ENCODE measurements at places on chromosomes 7 and 10.

DNA sequence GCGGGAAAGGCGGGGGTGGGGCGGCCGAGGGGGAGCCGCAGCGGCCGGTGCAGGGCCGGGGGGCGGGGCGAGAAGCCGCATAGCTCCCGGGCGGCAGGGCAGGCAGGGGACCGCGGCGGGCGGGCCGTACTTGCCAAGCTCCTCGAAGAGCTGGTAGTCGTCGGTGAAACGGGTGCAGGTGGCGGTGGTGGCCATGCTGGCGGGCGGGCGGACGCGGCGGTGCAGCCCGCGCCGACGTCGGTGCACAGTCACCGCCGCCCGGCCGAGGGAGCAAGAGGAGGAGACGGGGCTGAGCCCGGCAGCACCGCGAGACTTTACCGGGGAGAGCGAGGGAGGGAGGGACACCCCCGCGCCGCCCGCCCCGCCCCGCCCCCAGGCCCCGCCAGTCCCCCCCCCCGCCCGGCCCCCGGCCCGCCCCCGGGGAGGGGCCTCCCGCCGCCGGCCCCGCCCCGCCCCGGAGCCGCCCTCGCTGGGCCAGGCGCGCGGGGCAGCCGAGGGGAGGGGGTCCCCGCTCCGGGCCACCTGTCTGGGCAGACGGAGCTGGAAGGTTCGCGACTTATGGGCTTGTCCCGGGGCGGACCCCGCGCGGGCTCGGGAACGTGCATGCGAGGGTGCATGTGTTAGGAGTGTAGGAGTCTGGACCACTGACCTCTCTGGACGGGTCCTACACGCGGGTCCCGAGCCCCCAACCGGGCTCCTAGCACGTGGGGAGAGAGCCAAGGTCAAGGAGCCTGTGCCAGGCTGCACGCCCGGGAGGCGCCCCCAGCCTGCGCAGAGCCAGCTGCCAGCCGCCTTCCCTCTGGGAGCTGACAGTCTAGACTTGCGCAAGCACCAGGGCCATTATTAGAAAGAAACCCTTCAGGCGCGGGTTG, at the start of gene CAMK2G:
TSS of gene CAMK2G (minus strand) at position 289 of the 872 bp plus-strand sequence. CDS start at position 195, 94 bp downstream.
- DNase-seq: no peak

- DNase-seq: no peak
These were observed 39.7 kb upstream of the MKRN1 start for GRCh38 chr7:140519007-140519399.

DNA sequence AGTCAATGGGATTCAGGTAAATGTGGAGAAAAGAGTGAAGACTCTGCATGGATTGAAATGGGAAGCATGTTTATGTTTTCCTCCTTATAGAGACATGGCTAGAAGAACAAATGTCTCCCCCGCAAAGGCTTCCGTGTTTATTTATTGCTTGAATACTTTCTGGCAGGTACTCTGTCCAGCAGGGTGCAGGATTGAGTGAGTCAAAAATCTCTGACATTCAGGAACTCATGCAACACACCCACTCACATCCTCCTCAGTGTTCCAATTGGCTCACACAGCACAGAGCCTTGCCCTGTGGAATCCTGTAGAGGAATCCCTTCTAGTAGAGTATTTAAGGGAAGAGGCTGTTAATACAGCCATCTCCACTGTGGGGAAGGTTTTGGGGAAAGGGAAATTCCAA, 290.3 kb upstream of the VWC2 start:
- no peak for DNase-seq

- no peak for DNase-seq
These were observed 121.5 kb upstream of the ZMIZ1 start for GRCh38 chr10:78947226-78947625.

DNA sequence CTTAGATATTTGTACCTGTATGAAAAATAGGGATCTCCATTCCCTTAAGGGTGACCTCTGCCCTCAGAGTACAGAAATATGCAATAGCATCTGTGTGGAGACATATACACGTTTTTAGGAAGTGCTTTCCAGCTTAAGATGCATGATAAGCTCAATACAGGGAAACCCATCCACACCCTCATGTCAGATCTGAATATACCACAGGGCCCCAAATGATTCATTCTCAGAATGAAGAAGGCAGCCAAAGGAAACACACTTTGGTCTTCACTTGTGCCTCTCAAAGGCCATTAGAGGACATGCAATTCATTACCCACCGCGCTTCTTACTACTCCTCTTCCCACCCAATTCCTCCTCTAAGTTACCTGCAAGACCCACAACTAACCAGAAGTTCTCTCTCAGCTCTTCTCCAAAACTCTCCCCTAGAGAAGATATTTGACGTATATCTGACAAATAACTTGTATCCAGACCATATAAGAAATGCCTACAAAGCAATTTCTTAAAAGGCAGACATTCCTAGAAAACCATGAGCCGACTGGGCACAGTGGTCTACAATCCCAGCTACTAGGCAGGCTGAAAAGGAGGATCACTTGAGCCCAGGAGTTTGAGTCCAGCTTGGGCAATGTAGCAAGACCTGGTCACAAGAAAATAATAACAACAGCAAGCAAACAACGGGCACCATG, 103.0 kb downstream of the OAT start:
- no peak for DNase-seq

- DNase-seq: no peak
These were observed 28.4 kb upstream of the FOXL3 start for GRCh38 chr7:261341-262250.

DNA sequence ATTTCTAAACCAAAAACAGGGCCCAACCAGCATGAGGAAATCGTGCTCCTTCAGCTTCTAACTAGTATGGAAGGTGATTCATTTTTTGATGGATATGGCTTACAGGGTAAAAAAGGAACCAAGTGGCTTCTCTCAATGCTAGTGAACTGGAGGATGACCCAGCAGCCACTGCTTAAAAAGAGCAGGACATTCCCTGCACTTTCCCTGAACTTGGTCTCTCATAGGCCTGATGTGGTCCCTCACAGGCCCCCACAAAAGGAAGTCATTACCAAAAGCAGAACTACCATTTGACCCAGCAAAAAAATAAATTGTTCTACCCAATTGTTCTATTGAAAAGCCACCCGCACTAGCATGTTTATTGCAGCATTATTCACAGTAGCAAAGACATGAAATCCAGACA, 188.8 kb downstream of the CALN1 start:
- no peak for DNase-seq

GRCh38 chr10:74056050-74056818, 58.3 kb downstream of the VCL start:
- no peak for DNase-seq

DNA sequence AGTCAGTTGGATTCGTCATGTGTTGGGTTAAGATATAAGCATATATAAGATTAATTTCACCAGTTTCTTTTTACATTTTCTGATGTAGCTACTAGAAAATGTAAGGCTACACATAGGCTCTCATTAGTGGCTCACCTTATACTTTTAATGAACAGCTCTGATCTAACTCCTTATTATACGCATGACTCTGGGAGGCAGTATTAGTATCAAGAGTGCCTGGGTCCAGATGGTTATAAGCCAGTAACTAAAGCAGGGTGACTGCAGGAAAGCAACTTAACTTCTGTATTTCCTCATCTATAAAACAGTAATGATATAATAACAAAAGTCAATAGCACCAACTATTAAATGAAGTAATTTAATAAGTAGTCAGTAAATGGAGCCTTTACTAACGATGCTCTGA, 1.4 kb upstream of the ELMO1 start:
- peak; percentile 83 for DNase-seq

GRCh38 chr10:128708182-128708581, 582.0 kb upstream of the MKI67 start:
- no peak for DNase-seq

- DNase-seq: no peak
These were observed 128.4 kb upstream of the BTBD16 start for GRCh38 chr10:122142641-122143237.

GRCh38 chr10:124075231-124075955, 18.0 kb downstream of the CHST15 start:
- no peak for DNase-seq

- DNase-seq: no peak
These were observed 41.9 kb downstream of the MGAM2 start for GRCh38 chr7:142153400-142153799.

DNA sequence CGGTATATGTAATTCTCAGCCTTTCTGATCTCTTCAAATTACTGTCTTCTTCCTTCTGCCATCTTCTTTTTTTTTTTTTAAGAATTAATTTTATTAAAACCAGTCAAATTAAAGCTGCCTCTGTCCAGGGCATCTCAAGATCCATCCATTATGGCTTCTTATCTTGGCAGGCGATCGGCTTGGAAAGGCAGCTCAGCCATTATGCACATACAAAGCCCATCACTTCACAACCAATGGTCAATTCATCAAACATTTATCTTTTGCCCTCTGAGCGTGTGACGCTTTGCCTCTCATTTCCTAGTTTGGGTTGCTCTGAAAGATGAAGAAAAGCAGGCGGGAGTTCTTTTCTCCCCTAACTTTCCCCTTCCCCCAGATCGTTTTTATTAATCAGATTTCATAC, 591.6 kb downstream of the LRMDA start:
- no peak for DNase-seq

DNA sequence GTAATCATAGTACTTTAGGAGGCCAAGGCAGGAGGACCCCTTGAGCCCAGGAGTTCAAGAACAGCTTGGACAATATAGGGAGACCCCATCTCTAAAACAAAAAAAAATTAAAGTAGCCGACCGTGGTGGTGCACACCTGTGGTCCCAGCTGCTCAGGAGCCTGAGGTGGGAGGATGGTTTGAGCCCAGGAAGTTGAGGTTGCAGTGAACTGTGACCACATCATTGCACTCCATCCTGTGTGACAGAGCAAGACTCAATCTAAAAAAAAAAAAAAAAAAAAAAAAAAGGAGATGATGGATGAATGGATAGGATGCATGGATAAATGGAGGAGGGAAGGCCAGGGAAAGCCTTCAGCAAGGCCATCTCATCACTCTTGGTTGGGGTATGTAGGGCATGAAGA, 33.4 kb upstream of the BMPR1A start:
- no peak for DNase-seq

- no peak for DNase-seq
These were observed 108.5 kb downstream of the SND1 start for GRCh38 chr7:127760436-127761031.

- DNase-seq: no peak
These were observed 72.9 kb upstream of the PODXL start for GRCh38 chr7:131629217-131629882.

DNA sequence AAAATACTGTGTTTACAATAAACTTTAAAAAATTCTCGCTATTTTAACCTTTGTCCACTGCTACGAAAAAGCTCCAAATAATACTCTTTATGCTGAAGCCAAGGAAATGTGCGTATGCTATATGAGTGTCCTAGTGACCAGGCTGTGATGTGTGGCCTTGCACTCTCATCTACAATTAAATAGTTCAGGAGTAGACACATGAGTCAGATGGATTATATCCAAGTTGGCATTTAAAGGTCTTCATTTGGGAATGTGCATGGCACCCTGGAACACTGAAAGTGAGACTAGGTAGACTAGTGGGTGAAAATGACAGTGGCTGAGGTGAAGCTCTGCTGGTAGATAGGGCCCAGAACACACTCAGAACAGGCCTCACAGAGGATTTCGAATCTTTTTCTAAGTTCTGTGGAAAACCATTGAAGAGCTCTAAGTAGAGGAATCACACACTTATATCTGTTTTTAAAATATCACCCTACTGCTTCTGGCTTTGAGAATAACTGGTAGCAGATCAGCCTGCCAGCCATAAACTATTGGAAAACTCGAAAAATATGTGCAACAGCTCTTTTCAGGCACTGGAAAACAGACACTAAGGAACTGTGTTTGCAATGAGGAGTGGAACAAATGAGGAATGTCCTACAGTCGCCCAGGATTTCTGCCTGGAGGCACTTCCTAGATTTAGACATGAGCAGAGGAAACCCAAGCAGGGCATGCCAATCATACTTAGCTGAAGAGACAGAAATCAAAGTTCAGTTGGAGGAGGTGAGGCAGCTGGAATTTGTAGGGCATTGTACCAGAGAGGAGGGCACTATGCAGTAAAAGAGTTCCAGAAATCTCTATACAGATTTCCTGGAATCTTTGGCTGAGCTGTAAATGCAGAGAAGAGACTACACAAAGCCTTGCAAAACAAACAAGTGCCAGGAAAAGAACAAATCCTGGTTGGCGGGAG, 603.8 kb upstream of the LRRTM3 start:
- no peak for DNase-seq

- DNase-seq: no peak
These were observed 534.2 kb upstream of the ZWINT start for GRCh38 chr10:56895306-56895705.

- DNase-seq: no peak
These were observed 462.5 kb downstream of the PTPRN2 start for GRCh38 chr7:158125091-158125490.

GRCh38 chr10:72349438-72349837, 5.3 kb downstream of the DNAJB12 start:
- DNase-seq: no peak

DNA sequence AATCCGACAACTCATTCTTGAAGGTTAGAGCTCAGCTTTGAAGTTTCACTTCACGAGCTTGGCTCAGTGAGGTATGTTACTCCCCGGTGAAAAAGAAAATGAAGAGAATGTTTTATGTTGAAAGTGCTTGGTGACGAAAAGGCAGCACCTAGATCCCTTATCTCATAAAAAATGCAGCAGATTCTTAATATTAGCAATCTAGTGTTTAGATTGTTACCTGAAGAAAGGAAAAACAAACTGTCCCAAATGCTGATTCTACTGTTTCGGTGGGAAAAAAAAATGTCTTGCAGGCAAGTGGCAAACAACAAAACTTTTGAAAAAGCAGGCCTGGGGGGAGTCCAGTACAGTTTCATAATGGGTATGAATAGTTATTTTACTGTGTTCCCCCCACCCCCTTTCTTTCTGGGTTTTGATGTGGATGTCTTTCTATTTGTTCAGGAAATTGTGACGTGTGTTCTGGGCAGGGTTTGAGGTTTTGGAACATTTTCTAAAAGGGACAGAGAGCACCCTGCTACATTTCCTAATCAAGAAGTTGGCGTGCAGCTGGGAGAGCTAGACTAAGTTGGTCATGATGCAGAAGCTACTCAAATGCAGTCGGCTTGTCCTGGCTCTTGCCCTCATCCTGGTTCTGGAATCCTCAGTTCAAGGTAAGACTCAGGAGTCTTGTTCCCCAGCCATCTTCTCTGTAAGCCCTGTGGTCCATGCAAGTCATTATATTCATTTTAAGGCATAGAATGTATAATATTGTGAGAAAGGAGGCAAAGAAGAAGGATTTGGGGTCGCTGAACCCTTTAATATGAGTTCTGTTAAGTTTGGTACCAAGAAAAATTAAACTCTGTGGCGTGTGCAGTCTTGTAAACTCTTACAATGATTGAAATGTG, at the start of gene SRGN:
TSS of gene SRGN (plus strand) at position 514 of the 881 bp plus-strand sequence. CDS start at position 569, 55 bp downstream.
- no peak for DNase-seq

DNA sequence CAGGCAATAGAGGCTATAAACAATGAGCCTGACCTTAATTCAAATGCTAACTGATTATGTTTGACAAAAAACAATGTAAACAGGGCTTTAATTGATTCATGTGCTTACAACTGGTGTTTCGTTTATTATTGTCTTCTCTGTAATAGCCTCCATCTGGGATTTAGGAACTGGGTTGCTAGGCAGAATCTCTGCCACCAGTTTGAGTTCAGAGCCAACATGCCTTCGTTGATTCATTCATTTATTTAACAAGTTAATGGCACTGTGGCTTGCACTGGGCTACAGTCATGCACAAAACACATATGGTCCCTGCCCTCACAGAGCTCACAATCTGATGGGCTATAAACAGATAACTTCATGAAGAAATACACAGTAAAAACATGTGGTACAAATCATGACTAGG, 19.6 kb upstream of the CDHR3 start:
- DNase-seq: no peak

Measured in NCI-H524 treated with DMSO at 0.1 percent for 48 hours (cell line).